Suppressor macrophage (primary cell): ENCODE measurements at places on chromosomes 2 and 18.
A peak's percentile ranks its signal among the peaks of the same experiment; 100 is the strongest.

DNA sequence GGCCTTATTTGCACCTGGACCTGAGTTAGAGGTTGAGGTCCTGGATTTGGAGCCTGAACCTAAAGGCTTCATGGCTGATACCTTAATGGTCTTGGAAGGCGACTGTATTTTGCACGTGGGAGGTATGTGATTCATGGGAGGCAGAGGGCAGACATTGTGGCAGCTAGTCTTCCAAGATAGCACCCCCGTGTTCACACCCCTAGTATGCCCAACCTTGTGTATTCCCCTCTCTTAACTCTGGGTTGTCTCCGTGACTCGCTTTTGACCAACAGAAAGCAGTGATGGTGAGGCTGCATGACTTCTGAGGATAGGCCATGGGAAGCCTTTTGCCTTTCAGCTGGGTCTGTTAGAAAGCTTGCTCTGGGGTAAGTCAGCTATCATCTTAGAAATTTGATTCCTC, 45.8 kb upstream of the HAAO start:
- DNase-seq: no peak

GRCh38 chr18:62017618-62018017, 124.8 kb upstream of the RNF152 start:
- DNase-seq: peak; percentile 53

GRCh38 chr2:234288974-234289455, 207.9 kb downstream of the ARL4C start:
- DNase-seq: peak; percentile 89

GRCh38 chr2:38783586-38783985, 5.6 kb downstream of the GEMIN6 start:
- no peak for DNase-seq

- no peak for DNase-seq
Measured at GRCh38 chr2:222577341-222577740, 78.6 kb downstream of the FARSB start.

DNA sequence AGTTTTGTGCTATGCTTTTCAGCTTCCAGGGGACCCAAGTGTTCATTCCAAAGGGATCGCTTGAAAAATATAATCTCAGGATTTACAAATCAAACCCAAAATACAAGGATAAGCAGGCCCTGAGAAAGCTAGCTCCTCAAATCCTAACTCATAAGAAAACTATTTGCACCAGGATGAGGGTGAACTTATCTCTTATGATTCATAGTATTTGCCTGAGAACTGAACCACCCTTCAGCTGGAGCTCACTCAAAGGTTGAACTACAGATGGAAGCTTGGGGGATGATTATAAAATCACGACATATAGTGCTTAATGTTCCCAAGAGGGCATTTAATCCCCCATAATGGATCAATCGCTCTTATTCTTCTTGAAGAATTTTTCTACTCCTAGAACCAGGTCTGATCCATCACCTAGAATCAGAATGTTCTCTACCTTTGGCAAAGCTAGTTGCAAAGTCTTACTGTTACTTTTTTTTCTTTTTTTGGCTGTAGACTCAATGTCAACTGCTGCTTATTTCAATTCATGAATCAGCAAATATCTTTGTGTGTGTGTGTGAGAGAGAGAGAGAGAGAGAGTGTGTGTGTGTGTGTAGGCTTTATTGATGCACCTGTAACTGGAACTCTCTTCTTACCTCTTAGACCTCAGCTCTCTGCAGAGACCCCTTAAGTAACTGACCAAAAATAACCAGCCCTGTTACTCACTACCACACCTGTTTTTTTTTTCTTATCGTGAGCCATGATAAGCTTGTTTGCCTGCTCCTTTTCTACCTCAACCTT, 44.8 kb downstream of the ARL4C start:
- DNase-seq: no peak

- no peak for DNase-seq
Measured at GRCh38 chr2:150606380-150607060, 119.1 kb upstream of the RND3 start.

GRCh38 chr2:215535741-215536140, 99.9 kb upstream of the FN1 start:
- no peak for DNase-seq

DNA sequence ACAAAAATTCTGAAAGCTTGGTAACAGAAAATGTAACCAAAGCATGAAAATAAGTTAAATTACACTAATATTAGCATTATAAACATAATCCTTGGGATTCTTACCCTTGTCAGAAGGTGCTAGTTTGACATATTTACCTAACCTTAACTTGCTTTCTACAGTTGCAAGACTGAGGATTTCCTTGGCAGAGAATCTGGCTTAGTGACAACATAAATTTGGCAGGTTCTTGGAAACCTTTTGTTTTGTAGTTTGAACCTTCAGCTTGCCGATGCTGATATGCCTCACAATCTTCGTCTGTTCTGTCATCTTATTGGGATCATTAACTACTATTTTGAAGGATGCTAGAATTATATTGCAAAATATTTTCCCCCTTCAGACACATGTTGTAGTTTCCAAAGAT, 3.4 kb downstream of the XIRP2 start:
- DNase-seq: no peak

- peak; percentile 83 for DNase-seq
Measured at GRCh38 chr18:45106331-45106774, 425.7 kb downstream of the SETBP1 start.

- DNase-seq: peak; percentile 52
Measured at GRCh38 chr2:177147093-177147694, 65.4 kb upstream of the HNRNPA3 start.

GRCh38 chr2:143524559-143525401, 395.6 kb downstream of the ARHGAP15 start:
- no peak for DNase-seq
